ENCODE measurements at places on chromosomes 1 and 21.

DNA sequence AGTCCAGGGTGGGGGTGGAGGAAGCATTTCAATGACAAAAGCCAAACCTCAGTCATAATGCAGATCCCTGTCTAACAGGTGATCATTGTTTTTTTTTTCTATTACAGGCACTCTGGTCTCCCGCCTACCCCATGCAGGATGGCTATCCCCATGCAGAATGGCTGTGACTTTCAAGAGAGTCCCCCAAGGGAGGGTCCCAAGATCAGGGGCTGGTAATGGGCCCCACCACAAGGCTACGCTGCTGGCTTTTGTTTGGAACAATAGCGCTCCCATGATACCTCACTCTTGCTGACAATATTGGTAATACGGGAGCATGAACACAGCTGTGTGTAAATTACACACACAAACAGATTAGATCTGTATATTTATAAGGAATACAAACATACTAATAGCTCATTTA is 119.4 kb downstream of the SLC45A1 start:
- DNase-seq: no peak

DNA sequence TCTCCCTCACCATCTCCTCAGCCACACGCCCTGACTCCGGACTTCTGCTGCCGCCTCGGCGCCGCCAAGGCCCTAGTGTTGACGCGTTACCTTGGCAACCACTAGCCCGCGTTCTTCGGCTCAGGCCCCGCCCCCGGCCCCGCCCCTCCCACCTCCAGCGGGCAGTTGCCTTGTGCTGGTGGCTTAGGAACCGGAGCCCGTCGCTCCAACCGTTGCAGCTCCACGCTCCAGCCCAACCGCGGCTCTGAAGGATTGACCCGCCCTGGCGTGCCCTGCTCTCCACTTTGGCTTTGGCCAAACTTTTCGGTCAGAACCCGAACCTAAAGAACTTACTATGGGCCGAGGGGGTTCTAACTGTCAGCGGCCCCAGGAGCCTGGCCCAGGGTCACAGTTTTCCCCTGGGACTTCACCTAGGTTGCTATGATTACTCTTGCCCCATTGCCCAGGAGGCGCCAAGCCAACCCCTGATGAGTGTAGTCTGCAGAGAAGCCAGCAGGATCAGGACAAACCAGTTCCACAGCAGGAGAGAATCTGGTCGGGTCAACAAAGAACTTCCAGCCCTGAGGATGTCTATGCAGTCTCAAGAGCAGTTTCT is at the start of gene CFAP45:
Gene CFAP45, minus strand, starts transcription at position 80 of the 595 bp plus-strand sequence. Its CDS starts 67 bp downstream, at position 13.
- DNase-seq: no peak

DNA sequence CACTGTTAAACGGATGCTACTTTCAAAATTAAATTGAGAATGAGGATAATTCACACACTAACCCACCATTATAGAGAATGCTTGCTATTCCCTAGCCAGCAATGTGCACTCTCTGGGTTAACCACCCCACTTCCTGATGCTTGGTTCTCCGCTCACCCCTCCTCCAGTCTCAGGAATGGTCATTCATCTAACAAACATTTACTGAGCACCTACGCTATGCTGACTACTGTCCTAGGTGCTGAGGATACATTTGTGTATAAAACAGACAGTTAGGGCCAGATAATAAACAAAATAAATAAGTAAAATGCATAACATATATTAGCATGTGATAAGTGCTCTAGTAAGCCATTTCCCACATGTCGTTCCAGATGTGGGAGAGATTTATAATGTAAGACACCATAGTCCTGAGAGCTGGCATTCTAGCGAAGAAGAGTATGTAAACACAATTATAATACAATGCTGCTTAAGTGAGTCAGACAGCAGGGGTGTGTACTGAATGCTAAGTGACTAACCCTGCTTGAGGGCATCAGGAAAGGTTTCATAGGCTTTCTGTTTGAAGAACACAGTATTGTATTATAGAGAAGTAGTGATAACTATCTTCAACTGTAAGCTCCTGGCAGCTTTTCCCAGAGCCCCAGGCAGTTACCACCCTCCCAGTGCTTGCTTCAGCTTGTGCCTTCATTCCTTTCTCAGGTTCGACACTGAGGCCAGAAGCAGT is 126.7 kb upstream of the CACHD1 start:
- DNase-seq: no peak

DNA sequence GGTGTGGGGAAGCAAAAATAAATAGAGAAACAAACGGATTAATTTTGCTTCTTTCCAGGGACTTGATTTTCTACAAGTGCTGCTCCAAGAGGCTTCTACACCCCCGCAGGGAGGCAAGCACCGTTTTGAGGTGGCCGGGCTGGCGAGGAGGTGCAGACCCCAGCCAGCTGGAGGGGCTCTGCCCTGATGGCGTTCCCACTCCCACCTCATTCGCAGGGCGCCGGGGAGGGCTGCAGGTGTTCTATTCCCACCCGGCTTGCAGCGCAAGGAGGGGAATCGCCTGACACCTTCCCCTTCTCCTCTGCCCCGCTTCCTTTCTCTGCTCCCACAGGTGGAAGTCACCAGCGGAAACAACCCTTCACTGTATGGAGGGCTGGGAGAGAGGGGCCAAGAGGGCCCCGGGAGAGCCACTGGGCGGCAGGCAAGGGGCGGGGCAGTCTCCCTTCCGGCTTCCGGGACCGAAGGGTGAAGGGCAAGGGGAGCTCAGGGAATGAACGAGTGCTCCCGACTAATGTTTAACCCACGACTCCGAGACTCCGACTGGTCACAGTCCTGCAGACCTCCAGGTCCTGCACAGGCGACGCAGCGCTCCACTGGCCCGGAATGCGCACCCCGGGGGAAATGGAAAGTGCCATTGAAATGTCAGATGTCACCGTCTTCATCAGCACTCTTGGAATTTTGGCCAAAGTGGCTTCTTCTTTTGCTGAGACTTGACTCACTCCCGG is 29.1 kb downstream of the TEX35 start:
- peak; percentile 13 for DNase-seq

- no peak for DNase-seq
Observed at GRCh38 chr1:207897188-207897587, 13.7 kb downstream of the CD34 start.

- no peak for DNase-seq
Observed at GRCh38 chr1:5161372-5161771, 507.0 kb downstream of the AJAP1 start.

DNA sequence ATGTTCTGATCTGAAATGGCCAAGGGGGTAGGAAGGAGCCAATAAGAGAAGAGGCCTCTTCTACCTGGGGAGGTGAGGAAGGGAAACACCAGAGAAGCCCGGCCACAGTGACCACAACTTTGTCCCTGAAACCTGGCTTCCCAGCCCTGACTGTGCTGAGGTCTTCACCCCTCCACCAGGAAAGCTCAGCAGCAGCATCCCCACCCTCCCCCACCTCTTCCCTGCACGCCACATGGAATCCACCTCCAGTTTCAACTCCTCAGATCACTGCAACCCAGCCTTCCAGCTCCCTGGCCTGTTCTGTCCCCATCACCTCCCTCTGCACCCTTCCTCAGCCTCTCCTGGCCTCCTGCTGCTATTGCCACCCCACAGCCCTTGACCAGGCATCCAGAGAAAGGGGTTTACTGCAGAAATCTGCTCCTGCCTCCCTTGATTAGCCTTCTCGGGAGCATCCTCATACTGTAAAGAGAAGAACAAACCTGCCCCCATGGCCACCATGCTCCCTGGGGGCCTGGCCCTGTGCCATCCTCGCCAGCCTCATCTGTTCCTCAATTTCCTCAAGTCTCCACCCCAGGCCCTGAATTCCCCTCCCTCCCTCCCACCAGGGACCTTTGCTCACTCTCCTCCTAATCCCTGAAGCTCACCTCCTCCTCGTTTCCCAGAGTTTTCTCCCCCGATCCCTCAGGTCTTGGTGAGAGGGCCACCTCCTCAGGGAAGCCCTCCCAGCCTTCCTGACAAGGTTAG is 450.9 kb downstream of the MATN1 start:
- DNase-seq: no peak

- no peak for DNase-seq
Observed at GRCh38 chr1:198361237-198361767, 179.2 kb downstream of the ATP6V1G3 start.

GRCh38 chr21:46436621-46437020 is 22.1 kb upstream of the DIP2A start:
- no peak for DNase-seq

DNA sequence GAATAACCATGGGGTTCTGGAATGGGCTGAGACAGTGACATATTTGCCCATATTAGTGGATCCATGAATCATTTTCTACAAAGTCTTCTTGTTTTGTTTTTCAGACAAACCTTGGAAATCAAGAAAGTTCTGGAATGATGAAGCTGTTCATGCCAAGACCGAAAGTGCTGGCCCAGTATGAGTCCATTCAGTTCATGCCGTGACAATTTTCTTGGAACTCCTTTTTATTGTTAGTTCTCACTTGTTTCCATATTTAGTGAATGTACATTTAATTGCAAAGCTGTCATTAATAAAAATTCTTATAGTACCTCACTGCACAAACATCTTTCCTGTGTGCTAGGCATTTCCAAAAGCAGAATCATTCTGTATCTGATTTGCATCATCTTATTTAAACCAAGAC is 100.6 kb upstream of the KCNJ15 start:
- no peak for DNase-seq

- no peak for DNase-seq
Observed at GRCh38 chr1:67777440-67777839, 55.8 kb downstream of the GNG12 start.

DNA sequence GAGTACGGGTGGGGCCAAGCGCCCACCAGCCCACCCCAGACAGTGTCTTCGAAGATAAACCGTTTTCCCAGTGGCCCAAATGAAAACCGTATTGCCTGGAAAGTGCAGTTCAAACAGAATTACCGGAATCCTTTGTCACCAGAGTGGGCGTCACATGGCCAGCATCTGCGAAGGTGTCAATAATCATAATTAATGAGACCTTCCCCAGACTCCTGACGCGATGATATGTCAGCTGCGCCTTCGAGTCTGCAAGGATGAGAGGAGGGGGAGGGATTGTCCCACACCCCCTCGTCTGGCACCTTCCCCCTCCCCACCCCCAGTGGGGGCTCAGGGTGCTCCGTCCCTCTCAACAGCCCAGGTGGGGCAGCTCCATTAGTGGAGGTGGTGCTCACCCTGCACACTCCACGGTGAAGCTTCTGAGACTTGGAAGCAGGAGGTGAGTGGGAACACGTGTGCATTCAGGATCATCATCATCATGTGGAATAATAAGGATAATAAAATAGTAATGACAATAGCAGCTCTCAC is 215.1 kb downstream of the PTPRU start:
- no peak for DNase-seq

- DNase-seq: no peak
Observed at GRCh38 chr1:207346513-207346912, 25.0 kb downstream of the CD55 start.

DNA sequence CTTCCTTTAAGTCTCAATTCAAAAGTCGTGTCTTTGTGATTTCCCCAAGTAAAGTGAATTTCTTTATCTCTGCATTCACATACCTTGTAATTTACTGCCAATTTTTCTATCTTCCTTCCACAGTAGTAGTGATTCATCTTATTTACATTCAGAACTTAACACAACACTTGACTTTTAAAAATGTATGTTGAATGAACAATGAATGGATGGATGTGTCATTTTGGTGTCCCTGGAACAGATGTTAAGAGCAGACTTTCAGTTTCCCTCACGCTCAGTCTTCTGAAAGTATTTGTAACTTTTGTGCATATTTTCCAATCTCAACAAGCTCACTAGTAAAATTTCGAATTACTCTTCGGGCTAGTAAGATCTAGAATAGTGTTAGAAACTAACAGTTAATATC is 352.0 kb downstream of the HHIPL2 start:
- DNase-seq: no peak

GRCh38 chr1:54991939-54992338 is 6.8 kb upstream of the BSND start:
- DNase-seq: no peak

- peak; percentile 62 for DNase-seq
Observed at GRCh38 chr1:23624440-23624839, 65.1 kb upstream of the ID3 start.

- no peak for DNase-seq
Observed at GRCh38 chr1:107649023-107649422, 316.0 kb downstream of the VAV3 start.

GRCh38 chr1:170670802-170671628 is 7.1 kb downstream of the PRRX1 start:
- DNase-seq: no peak

- no peak for DNase-seq
Observed at GRCh38 chr1:229619614-229620013, 6.3 kb downstream of the TAF5L start.

GRCh38 chr1:90836345-90836679 is 119.2 kb upstream of the BARHL2 start:
- DNase-seq: no peak

DNA sequence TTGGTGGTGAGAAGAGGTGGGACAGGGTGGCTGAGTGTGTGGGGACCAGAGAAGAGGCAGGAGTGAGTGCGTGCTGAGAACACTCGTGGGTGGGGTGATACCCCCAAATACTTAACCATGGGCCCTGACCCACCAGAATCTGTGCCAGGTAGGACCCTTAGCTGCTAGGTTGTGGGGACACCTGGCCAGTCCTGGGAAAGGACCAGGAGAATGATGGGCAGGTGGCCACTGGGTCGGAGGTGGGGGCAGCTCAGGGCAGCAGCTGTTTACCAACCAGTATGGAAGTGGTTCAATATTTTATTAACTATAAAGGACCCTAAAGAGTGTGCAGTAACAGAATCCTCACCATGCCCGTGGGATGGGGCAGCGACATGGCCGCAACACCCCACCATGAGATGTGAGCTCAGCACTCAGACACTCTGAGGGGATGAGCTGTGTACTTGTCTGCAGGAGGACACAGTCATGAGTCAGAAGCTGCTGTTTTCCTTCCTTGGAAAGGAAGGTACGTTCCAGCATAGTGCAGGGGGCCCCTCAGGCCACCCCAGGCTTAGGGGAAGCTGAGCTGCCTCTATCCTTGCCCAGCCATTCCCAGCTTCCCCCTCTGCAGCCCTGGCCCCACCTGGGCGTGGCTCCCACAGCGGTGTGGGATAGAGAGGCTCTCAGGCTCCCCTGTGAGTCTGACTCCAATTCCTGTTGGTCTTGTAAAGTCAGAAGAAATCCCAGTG is 25.4 kb downstream of the TEX35 start:
- no peak for DNase-seq

- DNase-seq: no peak
Observed at GRCh38 chr1:22776035-22776613, 65.5 kb downstream of the EPHB2 start.

DNA sequence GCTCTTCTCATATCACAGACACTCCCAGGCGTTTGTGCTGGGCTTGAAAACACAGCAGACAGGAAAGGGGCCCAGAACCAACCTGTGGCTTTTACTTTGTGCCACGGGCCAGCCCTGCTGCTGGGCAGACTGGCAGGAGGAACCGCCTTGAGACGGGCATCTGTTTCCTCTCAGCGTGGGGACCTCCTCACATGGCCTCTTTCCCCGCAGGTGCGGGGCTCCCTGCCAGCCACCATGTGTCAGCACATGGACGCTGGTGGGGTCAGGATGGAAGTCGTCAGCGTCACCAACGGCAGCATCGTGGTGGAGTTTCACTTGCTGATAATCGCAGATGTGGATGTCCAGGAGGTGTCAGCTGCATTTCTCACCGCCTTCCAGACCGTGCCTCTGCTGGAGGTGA is 47.8 kb downstream of the UMODL1 start:
- DNase-seq: no peak

All from activated T-cell treated with anti-CD3 and anti-CD28 coated beads, Interleukin-2, amount 50 U/mL, for 4 hours (primary cell).